ENCODE measurements at places on chromosomes 5 and 9.

DNA sequence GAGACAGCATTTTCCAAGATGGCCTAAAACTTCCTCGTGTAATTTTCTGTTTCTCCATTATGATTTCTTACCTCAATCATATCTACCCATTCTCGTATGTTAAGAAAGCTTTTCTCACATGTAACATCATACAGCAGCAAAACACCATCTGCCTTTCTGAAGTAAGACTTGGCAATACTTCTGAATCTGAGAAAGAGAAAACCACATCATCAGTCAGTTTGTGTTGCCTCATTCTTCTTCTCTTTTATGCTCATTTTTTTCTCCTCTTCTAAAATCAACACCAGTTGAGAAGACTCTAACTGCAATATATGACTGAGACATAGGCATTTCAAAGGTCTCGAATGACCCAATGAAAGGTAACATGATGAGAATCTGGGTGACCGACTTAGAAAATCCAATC is 66.0 kb downstream of the RASEF start:
- no peak for DNase-seq

- DNase-seq = no peak
These were observed 14.4 kb downstream of the SH3PXD2B start for GRCh38 chr5:172439785-172440477.

GRCh38 chr5:128014578-128014977 is 69.0 kb upstream of the SLC12A2 start:
- DNase-seq = no peak

DNA sequence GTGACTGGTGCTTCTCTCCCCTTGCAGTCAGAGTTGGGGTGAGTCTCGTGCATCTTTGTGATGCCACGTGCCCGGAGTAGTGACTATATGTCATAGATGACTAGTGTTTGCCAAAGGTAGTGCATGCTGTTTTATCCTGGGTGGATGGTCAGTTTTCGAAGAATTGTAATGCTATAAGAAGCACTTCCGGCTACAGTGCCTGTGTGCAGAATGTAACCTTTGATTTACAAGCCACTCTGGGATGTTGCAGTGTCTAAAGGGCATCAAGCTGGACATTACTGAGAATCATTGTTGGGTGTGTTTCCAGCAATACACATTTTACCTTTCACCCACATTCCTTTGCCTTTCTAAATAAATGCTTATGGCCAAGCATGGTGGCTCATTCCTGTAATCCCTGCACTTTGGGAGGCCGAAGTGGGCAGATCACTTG is 16.7 kb downstream of the MVB12B start:
- no peak for DNase-seq

DNA sequence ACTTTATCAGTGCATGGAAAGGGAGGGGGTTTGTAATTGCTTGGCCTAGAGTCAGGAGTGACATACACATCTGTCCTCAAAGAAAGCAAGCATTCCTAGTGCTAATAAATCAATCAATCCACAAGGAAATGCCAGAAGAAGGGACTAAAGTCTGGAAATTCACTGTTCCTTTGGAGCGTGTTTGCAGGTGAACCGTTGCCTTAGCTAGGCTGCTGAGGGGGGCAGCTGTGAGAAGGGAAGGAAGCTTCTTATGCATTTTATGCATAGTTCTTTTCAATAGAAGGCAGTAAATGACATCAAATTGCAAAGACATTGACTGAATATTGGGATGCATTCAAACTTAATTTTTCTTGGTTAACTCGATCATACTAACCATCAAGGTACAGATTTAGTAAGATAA is 1092.5 kb upstream of the SEMA6A start:
- no peak for DNase-seq

DNA sequence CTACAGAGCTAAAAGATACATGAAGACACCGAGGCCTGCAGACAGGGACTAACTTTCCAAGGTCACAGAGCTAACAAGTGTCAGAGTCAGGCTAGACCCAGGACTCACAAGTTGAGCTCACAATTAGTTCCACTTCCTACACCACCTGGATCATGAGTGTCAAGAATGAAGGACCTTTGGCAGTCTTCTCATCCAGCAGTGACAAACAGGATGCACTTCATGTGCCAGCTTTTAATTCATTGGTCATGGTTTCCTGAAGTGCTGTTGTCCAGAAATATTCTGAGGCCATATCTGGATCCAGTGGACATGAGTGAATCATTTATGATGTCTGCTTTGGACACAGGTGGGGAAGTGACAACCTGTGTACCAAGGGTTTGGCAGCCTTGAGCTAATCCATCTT is 77.4 kb downstream of the KCNIP1 start:
- no peak for DNase-seq

All from EL (cell line).